H4 (cell line): ENCODE measurements at places on chromosomes 7 and 10. TPM values are rescaled to one million over a fixed set of nuclear protein-coding genes. Genes with fewer than 3 reads are reported as not detected.

The SLC16A9 gene
- 7.2 and 13.7 TPM in 2 replicates for total RNA-seq

The CPEB3 gene
- 0.16 and 0.56 TPM in 2 replicates for total RNA-seq

The FKBP6 gene
- total RNA-seq, result not detected in 2 replicates

The STMP1 gene
- 20.9 and 22.7 TPM in 2 replicates for total RNA-seq

The ZNF282 gene
- total RNA-seq, result 7.4 and 17.7 TPM in 2 replicates

The PPP1R17 gene
- not detected in 2 replicates for total RNA-seq

- no peak for DNase-seq
These were observed 89.3 kb upstream of the PDGFA start for GRCh38 chr7:608954-609353.

- DNase-seq, result no peak
These were observed 22.1 kb upstream of the ABCC2 start for GRCh38 chr10:99760321-99760720.

DNA sequence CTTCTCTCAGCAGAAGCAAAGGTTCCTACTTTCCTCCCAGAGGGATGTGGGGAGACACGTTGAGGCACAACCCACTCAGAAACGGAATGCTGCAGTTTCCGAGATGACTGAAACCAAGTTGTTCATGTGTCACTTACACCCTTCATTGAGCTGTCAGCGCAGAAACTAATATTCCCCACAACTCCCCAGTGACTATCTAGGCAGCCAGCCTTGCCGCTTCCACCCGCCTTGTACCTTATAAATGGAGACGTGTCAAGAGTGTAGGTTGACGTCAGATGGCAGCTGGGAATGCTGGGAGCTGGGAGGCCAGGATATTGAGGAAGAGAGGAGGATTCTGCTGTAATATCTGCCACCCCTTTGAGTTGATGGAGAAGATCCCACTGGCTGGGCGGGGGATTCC, 15.1 kb downstream of the GPR26 start:
- no peak for DNase-seq

- no peak for DNase-seq
These were observed 3.6 kb downstream of the EPDR1 start for GRCh38 chr7:37923996-37924395.

- no peak for DNase-seq
These were observed 24.1 kb upstream of the MAT1A start for GRCh38 chr10:80313523-80313922.

DNA sequence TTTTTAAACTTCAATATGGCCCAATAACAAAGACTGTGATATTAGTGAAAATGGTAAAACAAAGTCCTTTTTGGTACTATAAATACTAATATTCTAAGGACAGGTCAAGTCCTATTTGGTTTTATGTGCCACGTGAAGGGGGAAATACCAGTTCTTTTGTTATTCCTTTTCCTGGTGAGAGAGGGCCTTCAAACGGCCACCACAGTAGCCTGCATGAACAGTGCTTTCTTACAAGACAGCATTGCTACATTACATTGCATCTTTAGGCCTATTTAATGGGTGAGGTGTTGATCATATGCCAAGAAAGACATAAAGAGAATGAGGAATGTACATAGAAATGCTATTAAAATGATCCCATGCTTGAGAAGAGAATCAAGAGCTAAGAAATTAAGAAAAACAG, 214.8 kb downstream of the LRRTM3 start:
- DNase-seq, result no peak
